ENCODE measurements at places on chromosomes 5 and 9. TPM values are rescaled to one million over a fixed set of nuclear protein-coding genes. Genes with fewer than 3 reads are reported as not detected.

GRCh38 chr5:139061856-139062255, 136.3 kb downstream of the SIL1 start:
- H3K36me3 ChIP-seq: peaks cover 3% of the 10 kb centered on the region
- H3K27ac ChIP-seq: peak overlapping the region; percentile 77
- no peak for DNase-seq
- H3K27me3 ChIP-seq: no peaks in the 10 kb centered on the region

GRCh38 chr9:90018688-90019087, 413.9 kb downstream of the GADD45G start:
- H3K27me3 ChIP-seq: peaks cover 6% of the 10 kb centered on the region
- no peak overlapping the region for H3K4me3 ChIP-seq
- H3K4me1 ChIP-seq: no peaks in the 10 kb centered on the region

DNA sequence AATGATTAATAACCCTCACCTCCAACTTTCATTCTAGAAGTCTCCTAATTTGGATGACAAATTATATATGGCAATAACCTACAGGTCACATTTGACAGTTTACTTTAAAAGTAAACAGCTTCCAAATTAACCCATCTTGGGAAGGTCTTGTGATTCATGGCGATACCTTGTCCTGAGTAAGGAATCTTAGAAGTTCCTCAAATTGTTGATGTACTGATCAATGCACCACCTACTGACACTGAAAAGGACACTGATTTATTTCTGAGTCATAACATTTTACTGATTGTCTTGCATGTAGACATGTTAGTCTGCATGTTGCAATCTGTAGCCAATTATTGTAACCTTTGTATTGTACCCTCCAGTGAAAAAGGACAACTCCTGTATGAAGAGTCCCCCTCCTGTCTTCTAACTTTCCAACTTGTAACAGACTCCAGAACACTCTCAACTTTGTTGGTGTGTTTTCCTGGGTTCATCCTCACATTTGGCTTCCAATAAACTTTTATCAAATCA, 16.0 kb upstream of the SLC22A5 start:
- no peaks in the 10 kb centered on the region for H3K27me3 ChIP-seq
- peaks cover 30% of the 10 kb centered on the region for H3K36me3 ChIP-seq
- H3K4me3 ChIP-seq: no peak overlapping the region
- no peak overlapping the region for H3K27ac ChIP-seq
- no peak for DNase-seq
- H3K4me1 ChIP-seq: peaks cover 7% of the 10 kb centered on the region

GRCh38 chr9:99016681-99017387, 73.1 kb downstream of the COL15A1 start:
- H3K4me3 ChIP-seq: no peak overlapping the region
- H3K4me1 ChIP-seq: no peaks in the 10 kb centered on the region
- H3K27me3 ChIP-seq: no peaks in the 10 kb centered on the region
- DNase-seq: no peak

- no peaks in the 10 kb centered on the region for H3K36me3 ChIP-seq
- H3K4me3 ChIP-seq: no peak overlapping the region
These were observed 85.4 kb downstream of the IRX2 start for GRCh38 chr5:2666081-2666480.

DNA sequence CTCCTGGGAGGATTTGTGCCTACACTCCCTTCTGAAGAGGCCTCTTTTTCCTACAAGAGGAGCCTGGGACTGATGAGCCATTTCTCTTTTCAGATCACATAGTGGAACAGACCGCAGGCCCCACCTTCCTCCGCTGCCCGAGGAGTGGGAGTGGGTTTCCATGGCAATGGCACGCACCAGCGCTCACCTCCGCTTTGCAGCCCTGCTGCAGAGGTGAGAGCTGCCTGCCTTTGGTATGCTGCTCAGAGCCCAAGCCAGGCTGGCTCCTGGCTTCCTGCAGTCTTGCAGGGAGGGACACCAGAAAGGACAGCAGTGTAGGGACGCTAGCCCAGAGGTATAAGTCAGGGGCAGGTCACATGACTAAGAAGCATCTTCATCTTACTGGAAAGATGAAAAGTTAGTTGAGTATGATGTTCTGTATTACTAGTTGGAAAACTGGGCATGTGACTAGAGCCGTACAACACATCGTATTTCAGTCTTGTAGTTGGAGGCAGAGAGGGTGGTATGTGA, 12.4 kb downstream of the PTTG1 start:
- peak overlapping the region; percentile 5 for H3K4me3 ChIP-seq
- peaks cover 3% of the 10 kb centered on the region for H3K36me3 ChIP-seq
- peak; percentile 81 for DNase-seq
- H3K27ac ChIP-seq: peak overlapping the region; percentile 65
- H3K27me3 ChIP-seq: peaks cover 15% of the 10 kb centered on the region

- H3K36me3 ChIP-seq: no peaks in the 10 kb centered on the region
- H3K27me3 ChIP-seq: peaks cover 22% of the 10 kb centered on the region
- no peak for DNase-seq
- H3K4me3 ChIP-seq: no peak overlapping the region
- no peak overlapping the region for H3K27ac ChIP-seq
These were observed 170.1 kb upstream of the PITX1 start for GRCh38 chr5:135204151-135204600.

- H3K36me3 ChIP-seq: no peaks in the 10 kb centered on the region
- H3K27me3 ChIP-seq: no peaks in the 10 kb centered on the region
- peaks cover 6% of the 10 kb centered on the region for H3K4me1 ChIP-seq
- DNase-seq: no peak
- H3K27ac ChIP-seq: no peak overlapping the region
- no peak overlapping the region for H3K4me3 ChIP-seq
These were observed 148.0 kb downstream of the BRINP1 start for GRCh38 chr9:119221276-119221675.

- no peaks in the 10 kb centered on the region for H3K36me3 ChIP-seq
- no peaks in the 10 kb centered on the region for H3K27me3 ChIP-seq
- no peak for DNase-seq
- H3K27ac ChIP-seq: no peak overlapping the region
- no peaks in the 10 kb centered on the region for H3K4me1 ChIP-seq
These were observed 92.8 kb upstream of the ELL2 start for GRCh38 chr5:96054311-96055030.

GRCh38 chr5:142017832-142018427, 5.1 kb upstream of the GNPDA1 start:
- peaks cover 18% of the 10 kb centered on the region for H3K4me1 ChIP-seq
- H3K27me3 ChIP-seq: no peaks in the 10 kb centered on the region
- H3K36me3 ChIP-seq: no peaks in the 10 kb centered on the region
- no peak for DNase-seq
- no peak overlapping the region for H3K27ac ChIP-seq

- no peak overlapping the region for H3K27ac ChIP-seq
- H3K4me3 ChIP-seq: no peak overlapping the region
- H3K36me3 ChIP-seq: no peaks in the 10 kb centered on the region
- no peak for DNase-seq
- H3K27me3 ChIP-seq: peaks cover 7% of the 10 kb centered on the region
These were observed 65.5 kb downstream of the INSYN2B start for GRCh38 chr5:169914766-169915165.

GRCh38 chr5:10109299-10109698, 140.4 kb downstream of the ATPSCKMT start:
- H3K27ac ChIP-seq: no peak overlapping the region
- H3K4me3 ChIP-seq: no peak overlapping the region
- peaks cover 3% of the 10 kb centered on the region for H3K27me3 ChIP-seq
- H3K4me1 ChIP-seq: peaks cover 6% of the 10 kb centered on the region
- H3K36me3 ChIP-seq: no peaks in the 10 kb centered on the region

GRCh38 chr5:135308245-135308644, 90.8 kb downstream of the MACROH2A1 start:
- H3K4me3 ChIP-seq: no peak overlapping the region
- H3K27ac ChIP-seq: no peak overlapping the region
- H3K36me3 ChIP-seq: no peaks in the 10 kb centered on the region
- H3K27me3 ChIP-seq: peaks cover 12% of the 10 kb centered on the region

DNA sequence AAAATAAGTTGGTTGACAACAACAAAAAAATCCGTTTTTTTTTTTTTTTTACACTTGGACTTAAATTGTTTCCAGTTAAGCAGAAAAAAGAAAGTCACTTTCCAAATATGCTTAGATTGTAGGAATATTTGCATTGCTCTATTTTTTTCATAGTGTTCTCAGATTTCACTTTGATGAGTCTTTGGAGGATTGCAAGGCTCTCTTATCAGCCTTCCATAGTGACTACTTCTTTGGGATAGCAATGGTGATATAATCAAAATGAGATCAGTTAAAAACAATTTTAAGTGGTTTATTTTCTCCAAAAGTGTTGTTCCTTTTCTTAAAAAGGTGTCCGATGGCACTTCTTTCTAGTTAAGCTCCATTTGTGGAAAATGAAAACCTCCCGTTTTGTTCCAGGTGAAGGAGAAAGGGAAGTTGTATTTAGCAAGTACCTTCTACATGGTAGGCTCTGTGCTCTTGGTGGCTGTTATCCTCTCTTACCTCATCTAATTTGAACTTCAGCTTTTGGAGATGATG, 3.9 kb downstream of the RASGRF2 start:
- H3K4me1 ChIP-seq: peaks cover 4% of the 10 kb centered on the region
- H3K36me3 ChIP-seq: peaks cover 5% of the 10 kb centered on the region
- DNase-seq: no peak
- H3K27me3 ChIP-seq: peaks cover 61% of the 10 kb centered on the region
- no peak overlapping the region for H3K27ac ChIP-seq
- H3K4me3 ChIP-seq: no peak overlapping the region

GRCh38 chr9:135741276-135742219, 39.6 kb downstream of the KCNT1 start:
- no peaks in the 10 kb centered on the region for H3K36me3 ChIP-seq
- no peak for DNase-seq
- H3K27ac ChIP-seq: no peak overlapping the region
- H3K4me1 ChIP-seq: no peaks in the 10 kb centered on the region
- peaks cover 21% of the 10 kb centered on the region for H3K27me3 ChIP-seq

- no peak for DNase-seq
- no peaks in the 10 kb centered on the region for H3K27me3 ChIP-seq
- peaks cover 35% of the 10 kb centered on the region for H3K36me3 ChIP-seq
- no peak overlapping the region for H3K27ac ChIP-seq
These were observed 18.5 kb downstream of the P4HA2 start for GRCh38 chr5:132209131-132209530.

- no peak overlapping the region for H3K27ac ChIP-seq
- H3K36me3 ChIP-seq: no peaks in the 10 kb centered on the region
- no peak for DNase-seq
These were observed 65.0 kb downstream of the FGF18 start for GRCh38 chr5:171484460-171484899.

DNA sequence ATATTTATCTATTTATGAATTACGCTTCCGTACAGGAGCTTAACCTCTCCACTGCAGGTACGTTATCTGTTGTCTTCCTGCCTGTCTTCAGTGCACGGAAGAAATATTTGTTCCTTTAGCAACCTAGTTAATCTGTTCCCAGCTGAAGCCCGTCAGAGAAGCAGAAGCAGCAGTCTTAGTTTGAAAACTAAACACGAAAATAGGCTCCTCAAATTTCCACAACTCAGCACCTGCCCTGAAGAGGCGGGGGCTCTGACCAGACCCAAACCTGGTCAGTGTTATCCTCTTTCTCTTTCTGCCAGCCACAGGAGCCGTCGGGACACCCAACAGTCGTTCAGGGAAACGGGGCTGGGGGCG, 462 bp downstream of the NUDCD2 start:
- peak overlapping the region; percentile 100 for H3K27ac ChIP-seq
- H3K4me3 ChIP-seq: peak overlapping the region; percentile 95
- peaks cover 23% of the 10 kb centered on the region for H3K36me3 ChIP-seq

GRCh38 chr5:68950125-68950524, 143.7 kb upstream of the SLC30A5 start:
- peaks cover 18% of the 10 kb centered on the region for H3K27me3 ChIP-seq
- DNase-seq: no peak
- H3K4me1 ChIP-seq: peaks cover 21% of the 10 kb centered on the region
- no peaks in the 10 kb centered on the region for H3K36me3 ChIP-seq

DNA sequence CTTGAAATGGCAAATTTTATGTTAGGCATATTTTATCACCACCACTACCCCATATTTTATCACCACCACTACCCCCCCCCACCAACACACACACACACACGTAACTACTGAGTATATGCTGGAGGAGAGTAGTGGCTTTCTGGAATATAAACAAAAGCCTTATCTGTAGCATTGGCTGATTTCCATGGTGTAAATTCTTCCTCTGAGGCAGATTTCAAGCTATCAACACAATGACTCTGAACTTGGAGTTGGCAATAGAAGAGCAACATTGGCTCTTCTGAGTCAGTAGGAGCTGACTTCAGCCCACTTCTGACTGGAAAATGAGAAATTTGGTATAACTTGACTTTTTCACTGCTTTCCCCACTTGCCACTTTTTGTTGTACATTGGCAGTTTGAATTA, 143.0 kb downstream of the CAVIN4 start:
- no peak for DNase-seq
- H3K36me3 ChIP-seq: no peaks in the 10 kb centered on the region
- H3K4me3 ChIP-seq: no peak overlapping the region
- peaks cover 6% of the 10 kb centered on the region for H3K27me3 ChIP-seq
- peaks cover 4% of the 10 kb centered on the region for H3K4me1 ChIP-seq
- H3K27ac ChIP-seq: no peak overlapping the region

DNA sequence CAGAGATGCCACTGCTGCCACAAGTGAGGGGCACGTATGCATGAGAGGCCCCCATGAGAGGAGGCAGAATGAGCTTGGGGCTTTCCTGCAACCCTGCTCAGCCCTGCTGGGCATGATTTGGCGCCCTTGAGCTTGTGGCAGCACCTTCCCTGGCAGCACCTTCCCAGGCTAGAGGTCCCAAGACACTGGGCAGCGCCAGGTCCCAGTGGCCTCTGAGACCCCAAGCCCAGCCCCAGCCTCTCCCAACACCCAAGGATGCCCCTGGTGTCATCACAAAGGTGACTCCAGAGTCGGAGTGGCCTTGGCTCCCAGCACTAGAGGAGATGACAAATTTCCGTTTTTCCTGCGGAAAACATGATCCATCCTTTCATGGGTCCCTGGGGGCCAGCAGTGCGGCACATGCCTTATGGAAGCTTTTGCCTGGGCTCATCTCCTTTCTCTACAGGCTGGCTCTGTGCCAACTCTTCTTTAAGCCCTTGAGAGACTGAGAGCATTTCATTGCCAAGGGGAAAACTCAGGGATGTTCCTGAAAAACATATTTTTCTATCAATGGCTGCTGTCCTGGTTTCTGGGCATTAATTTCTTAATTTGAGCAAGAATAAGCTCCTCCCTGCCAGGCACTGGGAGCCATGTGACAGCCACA, 77.1 kb upstream of the ADAMTS2 start:
- no peak overlapping the region for H3K27ac ChIP-seq
- H3K4me3 ChIP-seq: no peak overlapping the region
- H3K27me3 ChIP-seq: peaks cover 2% of the 10 kb centered on the region
- no peak for DNase-seq
- no peaks in the 10 kb centered on the region for H3K36me3 ChIP-seq

MEIKIN gene
- total RNA-seq: not detected

EPB41L4B gene
- total RNA-seq: 29.1 TPM

FCHO2 gene
- 38.5 TPM for total RNA-seq

DIRAS2 gene
- total RNA-seq: 2.0 TPM

RBM18 gene
- 23.3 TPM for total RNA-seq

TAF11L6 gene
- not detected for total RNA-seq

MYOZ3 gene
- 6.1 TPM for total RNA-seq

Measured in type B pancreatic cell (in vitro differentiated cells).